ENCODE measurements at places on chromosomes 16 and 17.

DNA sequence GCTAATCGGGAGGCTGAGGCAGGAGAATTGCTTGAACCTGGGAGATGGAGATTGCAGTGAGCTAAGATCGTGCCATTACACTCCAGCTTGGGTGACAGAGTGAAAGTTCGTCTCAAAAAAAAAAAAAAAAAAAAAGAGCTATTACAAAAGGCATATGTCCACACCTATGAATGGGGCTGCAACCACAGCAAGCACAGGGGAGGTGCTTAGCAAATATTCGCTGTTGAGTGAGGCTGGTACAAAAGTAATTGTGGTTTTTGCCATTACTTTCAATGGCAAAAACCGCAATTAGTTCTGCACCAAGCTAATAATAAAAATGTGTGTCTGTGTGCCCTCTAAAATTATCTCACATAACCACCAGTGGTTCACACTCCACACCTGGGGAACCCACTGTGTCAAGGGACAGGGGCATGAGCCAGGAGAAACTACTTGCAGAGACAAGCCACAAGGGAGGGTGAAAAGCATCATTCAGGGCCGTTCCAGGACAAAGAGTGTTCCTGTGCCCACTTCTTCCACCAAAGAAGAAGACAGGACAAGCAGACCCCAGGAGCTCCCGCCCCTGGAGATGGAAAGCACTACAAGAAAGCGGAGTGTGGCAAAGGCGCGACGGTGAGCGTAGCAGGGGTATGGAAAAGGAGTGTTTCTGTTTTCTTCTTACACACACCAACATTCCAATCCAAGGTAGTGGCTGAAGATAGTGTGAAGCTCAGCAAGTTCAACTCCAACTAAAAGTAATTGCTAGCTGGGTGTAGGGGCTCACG lies 84.4 kb upstream of the CNEP1R1 start:
- DNase-seq, result no peak

- no peak for DNase-seq
Measured at GRCh38 chr17:39014044-39014794, 47.0 kb upstream of the FBXO47 start.

- no peak for DNase-seq
Measured at GRCh38 chr16:46612121-46612520, 9.1 kb downstream of the SHCBP1 start.

- DNase-seq, result no peak
Measured at GRCh38 chr16:84517366-84517765, 12.9 kb upstream of the MEAK7 start.

- DNase-seq, result no peak
Measured at GRCh38 chr17:29789196-29790170, 140.5 kb downstream of the SSH2 start.

All from cortex of kidney (tissue), 1 donor.